NCI-H524 treated with DMSO at 0.1 percent for 48 hours (cell line): ENCODE measurements at places on chromosomes 16 and 17.
A peak's percentile ranks its signal among the peaks of the same experiment; 100 is the strongest.

GRCh38 chr16:3509470-3509928, 8.7 kb downstream of the CLUAP1 start:
- DNase-seq: no peak

DNA sequence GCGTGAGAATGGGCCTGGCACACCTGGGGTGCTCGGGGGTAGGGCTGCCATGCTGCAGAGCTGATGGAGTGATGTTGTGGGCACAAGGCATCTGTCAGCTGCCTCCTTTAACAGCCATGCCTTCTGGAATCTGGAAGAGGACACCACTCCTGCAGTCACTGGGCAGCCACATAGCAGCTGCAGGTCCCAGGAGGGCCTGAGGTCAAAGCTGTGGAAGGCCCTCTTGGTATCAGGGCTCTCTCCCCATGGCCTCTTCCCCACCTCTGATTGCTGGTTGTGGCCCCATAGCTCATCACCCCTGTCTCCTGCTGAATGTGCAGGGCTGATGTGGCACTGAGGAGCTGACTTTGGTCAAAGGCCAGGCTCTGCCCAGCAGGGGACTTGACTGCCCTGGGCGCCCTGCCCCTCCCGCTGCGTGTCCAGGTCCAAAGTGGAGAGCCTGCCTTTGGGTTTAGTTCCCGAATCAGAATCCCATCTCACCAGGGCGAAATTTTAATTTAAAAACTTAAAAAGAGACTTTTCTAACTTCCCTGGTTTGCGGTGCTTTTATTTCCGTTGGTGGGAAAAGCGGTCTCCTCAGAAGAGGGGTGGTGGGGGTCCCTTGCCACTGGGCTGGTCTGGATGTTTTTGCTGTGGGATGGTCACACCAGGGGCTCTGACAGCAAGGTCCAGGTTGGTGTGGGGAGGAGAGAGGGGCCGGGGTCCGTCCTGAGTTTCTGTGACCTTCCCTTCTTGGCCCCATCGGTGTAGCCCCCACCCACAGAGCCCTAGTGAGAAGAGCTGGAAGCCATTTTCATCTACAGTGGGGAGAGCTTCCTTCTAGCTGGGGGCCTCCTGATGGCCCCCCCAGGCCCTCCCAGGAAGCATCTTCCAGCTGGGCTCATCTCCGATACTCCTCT, 5.9 kb downstream of the UBALD2 start:
- DNase-seq: no peak

- DNase-seq: no peak
Measured at GRCh38 chr17:16449121-16449570, 33.8 kb downstream of the TRPV2 start.

DNA sequence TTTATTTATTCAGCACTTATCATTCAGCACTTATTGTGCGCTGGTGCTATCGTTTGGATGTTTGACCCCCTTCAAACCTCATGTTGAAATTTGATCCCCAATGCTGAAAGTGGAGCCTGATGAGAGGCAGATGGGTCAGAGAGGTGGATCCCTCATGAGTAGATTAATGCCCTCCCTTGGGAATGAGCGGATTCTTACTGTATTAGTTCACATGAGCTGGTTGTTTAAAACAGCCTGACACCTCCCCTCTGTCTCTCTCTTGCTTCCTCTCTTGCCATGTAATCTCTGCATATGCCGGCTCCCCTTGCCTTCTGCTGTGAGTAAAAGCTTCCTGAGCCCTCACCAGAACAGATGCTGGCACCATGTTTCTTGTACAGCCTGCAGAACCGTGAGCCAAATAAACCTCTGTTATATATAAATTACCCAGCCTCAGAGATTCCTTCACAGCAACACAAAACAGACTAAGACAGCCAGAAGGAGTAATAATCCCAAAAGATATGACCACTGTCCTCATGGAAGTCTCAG, 111.1 kb downstream of the CACNG3 start:
- peak; percentile 19 for DNase-seq

GRCh38 chr17:34874478-34874877, 86.8 kb downstream of the CCT6B start:
- DNase-seq: no peak

- DNase-seq: no peak
Measured at GRCh38 chr17:1002771-1003555, 6.0 kb downstream of the TIMM22 start.

DNA sequence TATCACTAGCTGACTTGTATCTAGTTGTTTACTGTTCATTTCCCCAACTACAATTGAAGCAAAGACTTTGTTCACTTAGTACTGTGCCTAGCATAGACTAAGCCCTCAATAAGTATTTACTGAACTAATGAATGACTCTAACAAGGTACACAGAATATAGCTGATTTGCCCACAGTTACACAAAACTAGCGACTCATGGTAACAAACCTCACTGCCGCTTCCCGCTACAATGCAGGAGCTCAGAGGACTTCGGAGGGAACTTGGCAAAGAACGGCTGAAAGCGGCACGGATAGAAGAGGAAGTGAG, 524 bp downstream of the EFTUD2 start:
- no peak for DNase-seq

- no peak for DNase-seq
Measured at GRCh38 chr17:6996256-6997011, 585 bp downstream of the ALOX12 start.

GRCh38 chr16:75351183-75351582, 82.1 kb downstream of the CFDP1 start:
- no peak for DNase-seq

DNA sequence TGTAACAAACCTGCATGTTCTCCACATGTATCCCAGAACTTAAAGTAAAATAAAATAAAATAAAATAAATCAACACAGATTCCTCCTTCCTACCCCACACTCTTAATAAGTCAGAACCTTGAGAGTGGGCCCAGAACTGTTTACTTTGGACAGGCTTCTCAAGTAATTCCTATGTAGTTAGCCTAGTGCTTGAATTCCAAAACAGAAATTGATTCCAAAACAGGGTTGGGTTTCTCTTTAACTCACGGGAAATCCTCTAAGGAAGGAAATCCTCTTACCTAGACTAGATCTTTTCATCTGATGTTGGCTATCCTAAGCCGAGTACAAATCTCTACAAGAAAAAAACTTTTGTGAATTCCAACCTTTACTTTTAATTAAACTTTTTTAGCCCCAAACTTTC, 324.7 kb upstream of the C16orf82 start:
- no peak for DNase-seq

GRCh38 chr16:88338111-88338510, 44.6 kb upstream of the ZNF469 start:
- no peak for DNase-seq

DNA sequence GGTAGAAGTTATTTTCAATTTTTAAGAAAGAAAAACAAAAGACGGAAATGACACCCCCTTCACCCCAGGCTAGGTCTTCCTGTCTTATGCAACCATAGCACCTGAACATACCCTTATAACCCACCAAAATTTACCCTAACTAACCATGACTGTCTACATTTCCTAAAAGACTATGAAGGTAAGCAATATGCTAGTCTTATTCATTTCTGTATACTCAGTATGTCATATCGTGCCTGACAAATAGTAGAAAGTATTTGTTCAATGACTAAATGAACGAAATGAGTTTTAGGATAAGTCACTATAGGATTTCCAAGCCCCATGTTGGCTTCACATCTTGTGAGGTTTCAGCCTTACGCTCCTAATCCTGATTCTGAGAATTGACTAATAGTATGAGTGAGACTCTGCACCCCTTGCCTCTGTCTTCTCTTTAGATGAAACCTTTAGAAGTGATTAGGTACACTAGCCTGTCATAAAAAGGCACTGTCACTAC, 6.5 kb downstream of the ADAT1 start:
- no peak for DNase-seq

DNA sequence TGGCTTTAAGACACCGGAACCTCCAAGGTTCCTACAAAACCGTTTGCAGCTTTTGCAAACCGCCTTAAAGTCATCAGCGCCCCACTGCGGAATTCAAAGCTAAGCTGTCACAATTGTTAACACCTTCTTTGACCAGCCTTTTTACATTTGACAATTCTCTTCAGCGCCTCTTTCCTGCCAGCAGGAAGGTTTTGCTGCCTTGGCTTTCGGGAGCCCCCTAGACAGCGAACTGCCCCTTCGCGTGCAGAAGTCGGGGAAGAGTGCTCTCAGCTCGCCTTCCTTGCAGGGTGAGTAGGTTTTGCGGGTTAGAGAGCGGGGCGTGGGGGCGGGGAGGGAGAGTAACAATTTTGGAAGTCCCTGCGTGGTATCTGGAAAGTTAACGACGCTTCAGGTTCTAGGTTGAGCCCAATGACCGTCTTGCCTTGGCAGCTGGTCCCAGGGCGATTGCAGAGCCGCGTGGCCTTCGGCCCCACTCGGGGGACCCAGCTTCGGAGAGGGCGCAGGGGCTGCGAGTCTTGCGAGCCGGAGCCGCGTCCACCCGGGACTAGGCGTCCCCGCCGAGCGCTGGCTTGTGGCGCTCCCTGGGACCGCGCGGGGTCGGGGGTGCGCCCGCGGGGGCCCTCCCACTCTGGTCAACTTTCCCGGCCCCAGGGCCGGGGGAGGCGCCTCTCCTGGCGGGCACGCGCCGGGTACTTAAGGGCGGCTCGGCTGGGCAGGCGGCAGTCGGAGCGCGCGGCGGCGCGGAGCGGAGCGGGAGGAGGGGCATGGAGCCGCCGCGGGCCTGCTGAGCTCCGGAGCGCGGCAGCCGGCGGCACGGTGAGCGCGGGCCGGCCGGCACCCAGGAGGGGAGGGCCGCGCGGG, at the start of gene HAS3:
TSS of gene HAS3 (plus strand) at position 153 of the 861 bp plus-strand sequence. CDS start 3,743 bp downstream, outside the sequence.
- DNase-seq: peak; percentile 55

- no peak for DNase-seq
Measured at GRCh38 chr17:79652999-79653643, 42.3 kb upstream of the RBFOX3 start.

GRCh38 chr17:8674344-8675305, 44.1 kb upstream of the MYH10 start:
- DNase-seq: no peak

DNA sequence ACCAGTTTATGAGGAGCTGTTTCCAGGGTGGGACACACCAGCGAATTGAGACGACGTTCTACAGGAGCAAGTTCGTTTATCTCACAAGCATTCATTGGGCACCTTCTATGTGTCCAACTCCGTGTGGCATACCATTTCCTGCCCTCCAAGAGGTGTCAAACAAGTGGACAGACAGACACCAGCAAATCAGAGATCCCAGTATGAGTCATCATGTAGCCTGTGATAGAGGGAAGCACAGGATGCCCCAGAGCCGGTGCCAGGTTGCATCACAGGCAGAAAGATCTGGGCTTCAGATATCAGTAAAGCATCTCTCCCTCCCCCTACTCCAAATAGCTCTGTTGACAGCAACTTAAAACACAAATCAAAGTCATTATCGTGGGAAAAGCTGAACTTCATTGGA, 31.8 kb upstream of the MAF start:
- DNase-seq: no peak

GRCh38 chr16:48442379-48442778, 57.2 kb upstream of the SIAH1 start:
- DNase-seq: no peak

DNA sequence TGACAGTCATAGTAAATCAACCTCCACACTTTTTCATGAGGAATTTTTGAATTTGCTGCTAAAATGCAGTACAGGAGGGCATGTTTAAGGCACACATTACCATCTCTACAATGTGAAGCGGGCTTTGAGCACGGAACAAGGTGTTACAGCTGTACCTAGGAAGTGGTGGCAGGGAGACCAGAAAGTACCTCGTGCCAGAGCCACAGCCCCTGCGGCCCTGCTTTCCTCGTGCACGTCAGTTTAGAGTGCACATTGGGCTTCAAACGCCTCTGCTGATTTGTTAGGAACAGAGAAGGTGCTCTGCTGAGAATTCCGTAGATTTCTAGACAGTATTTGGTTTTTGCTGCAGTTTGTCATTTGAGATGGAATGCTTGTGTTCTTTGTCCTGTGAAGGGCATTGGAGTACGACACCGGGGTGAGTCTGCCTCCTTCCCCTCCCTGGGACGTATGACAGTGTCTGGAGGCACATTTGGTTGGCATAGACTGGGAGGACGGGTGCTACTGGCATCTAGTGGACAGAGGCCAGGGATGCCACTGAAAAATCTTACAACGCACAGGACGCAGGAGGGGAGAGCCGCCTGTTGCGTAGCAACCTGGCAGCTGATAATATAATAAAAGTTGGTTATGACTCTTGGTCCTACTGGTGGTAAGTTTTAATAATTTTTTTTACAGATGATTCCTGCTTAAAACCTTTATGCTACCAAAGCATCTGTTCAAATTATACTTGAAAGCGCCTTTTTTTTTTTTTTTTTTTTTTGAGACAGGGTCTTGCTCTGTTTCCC, 9.1 kb downstream of the FOXK2 start:
- peak; percentile 15 for DNase-seq
